ENCODE measurements at places on chromosomes 5 and 9. TPM values are rescaled to one million over a fixed set of nuclear protein-coding genes. Genes with fewer than 3 reads are reported as not detected.

Gene RANBP3L
- not detected for total RNA-seq

Gene HSPB3
- not detected for total RNA-seq

Gene ARPC5L
- 21.1 TPM for total RNA-seq

Gene PCA3
- total RNA-seq: under 0.01 TPM

Gene SLC36A3
- not detected for total RNA-seq

Gene SEMA6A
- 21.1 TPM for total RNA-seq

Gene SPINK7
- not detected for total RNA-seq

Gene ACTBL2
- 0.17 TPM for total RNA-seq
